ENCODE measurements at places on chromosomes 2 and 18. TPM values are rescaled to one million over a fixed set of nuclear protein-coding genes. Genes with fewer than 3 reads are reported as not detected.

TUBB8B gene
- not detected for total RNA-seq

- H3K36me3 ChIP-seq: peaks cover 55% of the 10 kb centered on the region
- H3K27ac ChIP-seq: no peak overlapping the region
- H3K4me3 ChIP-seq: no peak overlapping the region
Observed at GRCh38 chr2:179966778-179967394, 40.2 kb downstream of the CWC22 start.

GRCh38 chr2:107068069-107068916 lies 182.3 kb upstream of the ST6GAL2 start:
- no peak overlapping the region for H3K27ac ChIP-seq
- H3K4me3 ChIP-seq: no peak overlapping the region
- no peaks in the 10 kb centered on the region for H3K27me3 ChIP-seq
- H3K4me1 ChIP-seq: no peaks in the 10 kb centered on the region
- no peak for DNase-seq

- no peaks in the 10 kb centered on the region for H3K27me3 ChIP-seq
- H3K4me1 ChIP-seq: no peaks in the 10 kb centered on the region
- DNase-seq: no peak
- no peaks in the 10 kb centered on the region for H3K36me3 ChIP-seq
- H3K4me3 ChIP-seq: no peak overlapping the region
Observed at GRCh38 chr2:158914731-158915130, 53.7 kb upstream of the TANC1 start.

SPP2 gene
- not detected for total RNA-seq

DNA sequence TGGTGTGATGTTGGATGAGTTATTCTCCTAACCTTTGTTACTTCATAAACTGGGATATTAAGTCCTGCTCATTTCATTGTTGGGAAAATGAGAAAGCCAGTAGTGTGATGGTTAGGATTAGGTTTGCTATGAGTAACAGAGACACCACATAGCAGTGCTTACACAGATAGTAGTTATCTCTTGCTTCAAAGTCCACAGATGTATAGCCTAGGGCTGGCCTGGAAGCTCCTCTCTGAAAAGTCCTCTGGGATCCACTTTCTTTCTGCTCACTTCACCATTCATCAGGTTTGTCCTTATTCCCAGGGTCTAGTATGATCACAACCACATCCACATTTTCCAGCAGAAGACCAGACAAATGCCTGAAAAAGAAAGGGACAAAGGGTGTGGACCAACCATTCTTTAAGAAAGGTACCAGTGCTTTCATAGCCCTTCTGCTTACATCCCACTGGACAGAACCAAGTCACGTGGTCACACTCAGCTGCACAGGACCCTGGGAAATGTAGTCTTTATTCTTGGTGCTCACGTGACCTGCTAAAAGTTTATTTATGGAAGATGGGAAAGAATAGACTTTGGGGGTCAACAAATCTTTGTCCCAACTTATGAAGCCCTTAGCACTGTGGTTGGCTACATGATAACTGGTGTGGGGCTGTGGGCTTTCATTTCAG lies 108.9 kb downstream of the INSIG2 start:
- H3K36me3 ChIP-seq: no peaks in the 10 kb centered on the region
- no peak for DNase-seq
- no peaks in the 10 kb centered on the region for H3K4me1 ChIP-seq
- H3K27me3 ChIP-seq: no peaks in the 10 kb centered on the region

RUFY4 gene
- 0.25 TPM for total RNA-seq

TSPYL6 gene
- total RNA-seq: not detected

DNA sequence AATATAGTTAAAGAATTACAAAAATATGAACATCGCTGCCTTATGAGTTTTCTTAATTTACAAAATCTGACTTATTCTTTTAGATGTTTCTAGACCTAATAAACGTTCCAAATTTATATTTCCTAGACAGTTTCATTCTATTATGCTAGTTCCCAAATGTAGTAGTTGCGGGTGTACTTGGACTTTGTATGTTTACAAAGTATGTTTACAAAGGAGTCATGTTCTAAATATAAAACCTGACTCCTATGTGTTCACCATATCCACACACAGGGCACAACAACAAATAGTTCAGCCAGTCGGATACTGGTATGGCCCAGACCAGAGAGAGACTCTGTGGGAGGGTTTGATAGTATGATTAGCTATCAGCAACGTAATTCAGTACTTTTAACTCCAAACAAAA lies 230.7 kb downstream of the KCNH7 start:
- no peaks in the 10 kb centered on the region for H3K27me3 ChIP-seq
- H3K4me1 ChIP-seq: no peaks in the 10 kb centered on the region
- no peak overlapping the region for H3K27ac ChIP-seq
- H3K36me3 ChIP-seq: no peaks in the 10 kb centered on the region
- no peak for DNase-seq

PTPRM gene
- 70.9 TPM for total RNA-seq

DNA sequence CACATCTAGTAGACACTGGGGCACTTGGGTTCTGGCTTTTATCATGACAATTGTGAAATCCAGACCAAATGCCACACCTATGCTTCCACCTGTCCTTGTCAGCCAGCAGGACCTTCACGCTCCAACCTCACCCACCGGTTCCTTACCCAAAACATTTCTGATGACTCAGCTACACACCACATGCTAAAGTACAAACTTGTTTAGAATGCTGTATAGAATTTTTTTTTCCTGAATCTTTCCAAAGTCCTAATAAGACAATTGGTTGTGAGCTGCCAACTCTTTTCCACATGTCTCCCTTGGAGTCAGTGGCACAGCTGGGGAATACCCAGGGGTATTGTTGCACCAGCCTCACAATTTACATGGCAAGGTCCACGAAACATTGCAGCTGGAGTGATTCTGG lies 75.5 kb upstream of the LPIN2 start:
- peaks cover 73% of the 10 kb centered on the region for H3K36me3 ChIP-seq
- no peaks in the 10 kb centered on the region for H3K4me1 ChIP-seq
- no peak for DNase-seq

GRCh38 chr18:41052625-41053024 lies 902.4 kb upstream of the PIK3C3 start:
- no peaks in the 10 kb centered on the region for H3K36me3 ChIP-seq
- no peak overlapping the region for H3K4me3 ChIP-seq
- DNase-seq: no peak

DNA sequence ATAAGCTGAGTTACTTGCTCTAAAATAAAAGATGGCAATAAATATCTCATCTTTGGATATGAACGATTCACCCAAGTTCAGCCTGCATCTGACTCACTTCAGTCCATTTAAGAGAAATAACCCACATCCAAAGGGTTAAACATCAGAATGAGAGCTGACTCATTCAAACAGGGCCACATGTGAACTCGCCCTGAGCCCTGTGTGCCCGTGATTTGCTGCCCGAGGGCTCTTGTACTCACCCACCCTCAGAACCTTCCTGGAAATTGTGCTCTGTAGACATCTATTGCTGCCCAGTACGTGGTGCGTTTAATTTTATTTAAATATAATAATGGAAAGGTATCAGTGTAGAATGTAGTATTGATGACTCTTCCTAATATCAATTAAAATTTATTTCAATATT lies 66.9 kb upstream of the RBM44 start:
- H3K36me3 ChIP-seq: peaks cover 18% of the 10 kb centered on the region
- peak overlapping the region; percentile 85 for H3K27ac ChIP-seq
- H3K27me3 ChIP-seq: no peaks in the 10 kb centered on the region
- no peak overlapping the region for H3K4me3 ChIP-seq

RNF25 gene
- total RNA-seq: 27.9 TPM

DNA sequence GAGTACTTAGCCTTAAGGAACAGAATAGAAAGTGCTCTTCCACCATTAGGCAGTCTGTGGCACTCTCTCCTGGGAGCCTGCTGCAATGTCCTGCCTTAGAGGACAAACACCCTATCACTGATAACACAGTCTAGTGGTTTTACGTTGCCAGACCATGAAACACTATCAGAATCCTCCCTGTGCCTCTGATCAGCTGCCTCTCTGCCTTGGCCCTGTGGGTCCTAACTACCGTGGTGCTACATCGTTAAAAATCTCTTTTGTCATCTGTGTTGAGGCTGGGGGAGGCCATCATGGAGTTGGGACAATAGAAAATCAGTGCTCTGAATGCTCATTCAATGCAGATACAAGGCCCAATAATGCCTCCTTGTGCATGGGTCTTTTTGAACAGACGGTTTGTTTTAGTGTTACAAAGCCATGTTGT lies 11.9 kb upstream of the APCDD1 start:
- no peaks in the 10 kb centered on the region for H3K4me1 ChIP-seq
- no peak overlapping the region for H3K27ac ChIP-seq
- no peak for DNase-seq
- no peaks in the 10 kb centered on the region for H3K36me3 ChIP-seq

DNA sequence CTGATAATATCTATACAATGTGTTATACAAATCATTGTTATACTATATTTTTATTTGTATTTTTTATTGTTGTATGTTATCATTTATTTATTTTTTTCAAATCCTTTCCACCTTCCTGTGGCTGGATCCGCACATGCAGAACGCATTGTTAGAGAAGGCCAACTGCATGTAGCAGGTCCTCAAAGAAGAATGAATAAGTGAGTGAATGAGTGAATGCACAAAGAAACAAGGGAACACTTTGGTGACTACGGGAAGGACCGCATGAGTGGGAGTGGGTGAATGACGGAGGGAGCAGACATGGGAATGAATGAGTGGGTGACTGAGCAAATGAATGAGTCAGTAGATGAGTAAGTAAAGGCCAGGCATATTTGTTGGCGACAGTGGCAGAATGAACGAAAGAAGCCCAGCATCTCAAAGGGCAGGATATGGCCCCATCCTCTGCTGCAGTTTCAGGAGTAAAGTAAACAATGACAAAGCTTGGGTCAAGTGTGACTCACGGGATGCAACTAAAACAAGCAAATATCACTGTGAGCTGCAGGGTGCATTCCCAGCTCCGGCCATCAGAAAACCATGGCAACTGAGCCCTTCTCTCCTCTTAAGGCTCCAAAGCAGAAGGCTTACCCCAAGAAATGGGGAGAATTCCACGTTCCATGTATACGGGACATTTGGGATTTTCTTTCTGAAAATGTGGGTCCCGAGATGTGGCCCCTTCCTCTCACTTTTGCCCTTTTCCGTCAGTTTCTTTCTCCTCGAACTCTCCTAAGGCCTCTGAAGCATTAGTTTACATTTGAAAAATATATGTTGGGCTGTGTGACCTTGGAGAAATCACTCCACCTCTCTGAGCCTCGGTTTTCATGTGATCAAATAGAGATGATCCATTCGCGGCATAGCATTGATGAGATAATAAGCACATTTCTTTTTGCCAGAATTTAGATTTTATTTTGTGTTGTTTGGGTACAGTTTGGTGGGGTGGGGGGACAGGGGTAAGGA lies 24.5 kb downstream of the KCNF1 start:
- H3K36me3 ChIP-seq: no peaks in the 10 kb centered on the region
- H3K27ac ChIP-seq: no peak overlapping the region
- peaks cover 21% of the 10 kb centered on the region for H3K4me1 ChIP-seq
- H3K27me3 ChIP-seq: no peaks in the 10 kb centered on the region
- DNase-seq: no peak

- no peak for DNase-seq
- peaks cover 5% of the 10 kb centered on the region for H3K27me3 ChIP-seq
- H3K27ac ChIP-seq: no peak overlapping the region
- H3K4me1 ChIP-seq: peaks cover 9% of the 10 kb centered on the region
Observed at GRCh38 chr2:27115519-27115918, 3.4 kb downstream of the CGREF1 start.

- no peak overlapping the region for H3K27ac ChIP-seq
- no peak for DNase-seq
- H3K4me3 ChIP-seq: no peak overlapping the region
- H3K36me3 ChIP-seq: no peaks in the 10 kb centered on the region
- no peaks in the 10 kb centered on the region for H3K27me3 ChIP-seq
Observed at GRCh38 chr2:57987835-57988573, 58.6 kb upstream of the VRK2 start.

SNTG2 gene
- 0.55 TPM for total RNA-seq

GRCh38 chr2:95393901-95394300 lies 8.6 kb upstream of the FAHD2A start:
- no peak overlapping the region for H3K4me3 ChIP-seq
- DNase-seq: no peak
- H3K27me3 ChIP-seq: no peaks in the 10 kb centered on the region
- no peaks in the 10 kb centered on the region for H3K4me1 ChIP-seq
- H3K27ac ChIP-seq: no peak overlapping the region

DNA sequence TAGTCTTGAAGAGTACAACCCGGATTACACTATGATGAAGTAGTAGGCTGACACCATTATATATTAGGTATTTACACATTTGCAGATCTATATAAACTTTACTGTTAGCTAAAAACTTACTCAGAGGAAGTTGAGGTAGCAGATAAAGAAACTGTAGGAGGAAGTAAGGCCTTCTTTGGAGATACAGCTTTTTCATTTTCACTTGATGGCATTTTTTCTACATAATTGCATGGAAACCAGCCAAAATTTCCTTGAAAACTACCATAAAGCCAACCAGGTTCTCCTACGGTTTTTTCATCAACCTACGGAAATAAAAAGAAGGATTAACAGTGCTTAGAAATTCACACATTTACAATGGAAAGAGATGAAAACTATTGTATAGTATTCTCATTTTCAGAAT lies 86.6 kb downstream of the FAM228A start:
- no peak overlapping the region for H3K27ac ChIP-seq
- no peaks in the 10 kb centered on the region for H3K27me3 ChIP-seq
- no peaks in the 10 kb centered on the region for H3K4me1 ChIP-seq
- H3K4me3 ChIP-seq: no peak overlapping the region

LHCGR gene
- not detected for total RNA-seq

- H3K27me3 ChIP-seq: no peaks in the 10 kb centered on the region
- H3K4me3 ChIP-seq: peak overlapping the region; percentile 99
- peaks cover 72% of the 10 kb centered on the region for H3K4me1 ChIP-seq
- H3K36me3 ChIP-seq: no peaks in the 10 kb centered on the region
- DNase-seq: no peak
Observed at GRCh38 chr2:113891265-113891959, 1.5 kb downstream of the ACTR3 start.

DNA sequence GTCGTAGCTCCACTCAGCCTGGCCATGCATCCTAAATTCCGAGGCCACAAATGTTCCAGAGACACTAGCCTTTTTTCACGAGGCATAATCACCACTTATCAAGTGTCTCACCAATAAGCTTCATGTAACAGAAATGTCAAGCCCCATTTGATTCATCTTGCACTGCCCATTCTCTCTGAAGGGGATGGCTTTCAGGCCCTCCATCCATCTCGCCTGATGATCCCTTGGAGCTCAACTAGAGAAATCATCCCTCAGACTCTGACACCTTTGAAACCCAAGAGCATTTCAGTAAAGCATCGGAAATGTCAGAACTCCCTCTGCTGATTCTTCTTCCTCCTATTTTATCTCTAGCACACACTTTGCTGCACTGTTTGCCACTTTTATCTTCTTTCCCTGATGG lies 91.7 kb downstream of the DCC start:
- H3K27ac ChIP-seq: no peak overlapping the region
- H3K4me1 ChIP-seq: no peaks in the 10 kb centered on the region
- no peaks in the 10 kb centered on the region for H3K27me3 ChIP-seq
- no peak for DNase-seq
- H3K36me3 ChIP-seq: no peaks in the 10 kb centered on the region
- no peak overlapping the region for H3K4me3 ChIP-seq

DNA sequence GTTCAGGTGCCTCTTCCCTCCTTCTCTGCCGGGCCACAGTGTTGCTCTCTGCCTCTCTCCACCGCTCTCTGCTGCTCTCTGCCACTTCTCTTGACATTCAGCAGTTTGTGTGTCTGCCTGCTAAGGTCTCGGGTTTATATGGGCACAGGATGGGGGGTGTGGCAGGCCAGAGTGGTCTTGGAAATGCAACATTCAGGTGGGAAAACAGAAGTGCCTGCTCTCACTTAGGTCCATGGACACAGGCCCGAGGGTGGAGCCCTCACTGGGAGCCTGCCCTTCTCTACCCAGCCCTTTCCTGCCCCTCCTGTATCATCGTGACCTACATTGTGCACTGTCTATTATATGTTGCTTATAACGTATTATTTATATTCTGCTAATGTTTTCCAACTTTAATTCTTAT lies 120.8 kb upstream of the TMEM18 start:
- H3K36me3 ChIP-seq: no peaks in the 10 kb centered on the region
- peaks cover 9% of the 10 kb centered on the region for H3K27me3 ChIP-seq
- no peaks in the 10 kb centered on the region for H3K4me1 ChIP-seq
- no peak for DNase-seq
- no peak overlapping the region for H3K4me3 ChIP-seq
